GOT3 (cell line): ENCODE measurements at places on chromosomes 13 and 19.

GRCh38 chr13:42885325-42885724, 103.9 kb downstream of the FAM216B start:
- DNase-seq = no peak

DNA sequence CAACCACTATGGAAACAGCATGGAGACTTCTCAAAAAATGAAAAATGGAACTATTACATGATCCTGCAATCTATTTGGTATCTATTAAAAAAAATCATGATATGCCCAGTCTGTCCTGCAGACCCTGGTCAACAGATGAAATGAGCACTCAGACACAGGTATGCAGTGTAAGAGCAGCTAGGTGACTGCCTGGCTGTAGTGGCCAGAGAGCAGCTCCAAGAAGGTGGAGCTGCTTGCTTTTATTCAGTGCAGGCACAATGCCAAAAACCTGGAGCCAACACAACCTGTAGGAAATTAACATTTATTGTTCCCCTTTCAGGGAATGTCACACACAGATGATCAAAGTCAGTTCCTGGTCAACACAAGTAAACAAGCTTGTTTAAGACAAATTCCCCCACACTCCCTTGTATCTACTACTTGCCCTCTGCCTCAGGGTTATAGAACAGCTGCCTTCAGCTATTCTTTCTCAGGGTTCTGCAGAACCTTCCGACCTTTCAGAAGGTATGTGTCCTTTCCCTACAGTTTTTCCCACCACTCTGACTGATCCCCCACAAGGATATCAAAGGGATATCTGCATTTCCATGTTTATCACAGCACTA, 933.7 kb upstream of the SLITRK5 start:
- no peak for DNase-seq

DNA sequence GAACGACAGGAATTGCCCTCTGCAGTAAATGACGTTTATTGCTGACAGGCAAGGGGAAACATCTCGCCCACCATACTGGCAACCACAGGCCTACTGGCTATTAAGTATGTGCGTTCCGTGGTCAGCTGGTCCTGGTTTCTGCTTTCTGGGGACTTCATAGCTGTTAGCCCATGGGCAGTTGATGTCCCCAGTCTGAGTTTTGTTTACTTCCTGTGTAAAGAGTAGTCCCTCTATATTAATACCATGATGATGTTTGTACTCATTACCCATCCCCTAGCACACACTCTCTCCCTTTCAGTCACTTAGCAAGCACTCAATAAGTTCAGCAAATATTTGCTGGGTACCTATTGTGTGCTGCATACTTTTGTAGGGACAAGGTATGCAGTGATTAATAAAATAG, 6.5 kb upstream of the MIA start:
- DNase-seq = no peak

GRCh38 chr13:98206946-98207345, 29.9 kb upstream of the RNF113B start:
- no peak for DNase-seq

DNA sequence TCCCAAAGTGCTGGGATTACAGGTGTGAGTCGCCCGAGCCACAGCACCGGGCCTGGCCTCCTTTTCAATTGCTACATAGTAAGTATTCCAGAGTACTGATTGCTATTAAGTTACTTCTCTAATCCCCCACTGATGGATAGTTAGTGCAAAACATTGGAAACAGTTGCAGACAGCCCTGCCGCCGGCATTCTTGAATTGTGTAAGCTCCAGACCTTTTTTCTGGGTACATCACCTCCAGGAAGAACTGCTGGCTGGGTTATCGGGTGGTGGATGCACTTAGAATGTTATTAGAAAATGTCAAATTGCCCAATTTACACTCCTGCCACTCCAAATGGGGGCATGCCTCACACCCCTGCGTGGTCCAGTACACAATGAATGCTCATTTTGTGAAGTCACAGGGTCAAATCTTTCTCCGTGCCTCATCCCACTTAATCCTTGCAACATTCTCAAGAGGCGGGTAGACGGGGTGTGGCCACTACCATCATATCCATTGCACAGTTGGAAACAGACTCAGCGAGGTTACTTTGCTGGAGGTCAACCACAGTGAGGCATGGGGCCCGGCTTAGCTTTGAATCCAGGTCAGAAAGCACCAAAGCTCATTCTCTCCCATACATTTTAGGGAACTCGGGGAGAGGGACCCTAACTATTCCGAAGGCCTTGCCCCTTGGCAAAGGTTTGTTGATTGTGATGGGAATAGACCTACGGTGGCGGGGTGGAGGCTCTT, 1.0 kb upstream of the KDM4B start:
- DNase-seq = no peak

DNA sequence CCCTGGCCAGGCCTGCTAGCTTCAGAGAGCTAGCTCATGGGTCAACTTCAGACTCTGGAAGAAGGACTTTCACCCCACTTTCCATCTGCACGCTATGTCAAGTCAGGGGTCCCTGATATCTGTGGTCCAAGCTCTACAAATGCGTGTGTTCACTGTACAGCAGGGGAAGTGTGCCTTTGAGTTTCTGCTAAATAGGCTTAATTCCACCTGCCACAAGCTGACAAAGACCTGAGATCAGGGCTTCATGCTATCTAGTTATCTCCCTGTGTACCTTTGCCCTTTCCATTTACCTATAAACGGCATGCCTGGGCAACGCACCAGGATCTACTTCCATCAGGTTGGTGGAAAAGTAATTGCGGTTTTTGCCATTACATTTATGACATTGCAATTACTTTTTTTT, 10.7 kb upstream of the SULT2A1 start:
- no peak for DNase-seq

DNA sequence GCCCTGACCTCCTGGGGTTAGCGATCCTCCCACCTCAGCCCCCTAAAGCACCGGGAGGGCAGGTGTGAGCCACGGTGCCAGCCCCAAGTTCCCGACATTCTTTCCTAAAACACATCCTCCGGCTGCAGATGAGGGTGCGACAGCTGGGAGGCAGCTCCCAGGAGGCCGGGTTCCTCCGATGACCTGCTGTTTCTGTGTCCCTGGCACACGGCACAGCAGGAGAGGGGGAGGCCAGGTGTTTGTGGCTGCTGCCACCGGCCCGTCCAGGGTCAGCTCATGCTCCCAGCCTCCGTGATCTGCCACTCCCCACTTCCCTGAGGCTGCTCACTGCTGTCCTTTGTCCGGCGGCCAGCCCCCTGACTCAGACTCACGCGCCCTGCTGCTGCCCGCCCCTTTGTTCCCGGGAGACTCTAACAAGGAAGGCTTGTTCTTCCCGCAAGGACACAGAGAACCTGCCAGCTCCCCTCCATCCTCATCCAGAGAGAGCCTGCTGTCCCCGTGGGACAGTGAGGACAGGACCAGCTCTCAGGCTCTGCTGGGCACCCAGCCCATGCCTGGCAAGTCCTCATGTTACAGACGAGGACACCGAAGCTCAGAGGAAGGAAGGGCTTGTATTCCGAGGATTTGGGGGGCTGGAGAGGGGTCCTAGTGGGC, 10.6 kb upstream of the MADCAM1 start:
- DNase-seq = no peak

DNA sequence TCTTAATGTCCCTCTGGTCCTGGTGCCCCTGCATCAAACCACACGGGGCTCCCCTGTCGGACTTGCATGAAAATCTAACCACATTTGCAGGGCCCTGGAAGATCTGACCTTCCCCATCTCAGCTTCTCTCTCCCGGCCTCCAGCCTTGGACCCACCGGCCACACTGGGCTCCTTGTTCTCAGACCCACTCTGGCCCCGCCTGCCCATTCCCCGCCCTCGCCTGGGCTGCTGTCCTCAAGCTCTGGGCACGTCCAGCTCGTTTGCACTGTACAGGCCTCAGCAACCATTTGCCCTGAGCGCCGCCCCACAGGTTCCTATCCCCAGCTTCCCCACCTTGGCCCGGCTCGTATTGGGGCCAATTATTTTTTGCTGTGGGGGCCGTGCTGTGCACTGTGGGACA, 10.5 kb downstream of the MYO9B start:
- no peak for DNase-seq

DNA sequence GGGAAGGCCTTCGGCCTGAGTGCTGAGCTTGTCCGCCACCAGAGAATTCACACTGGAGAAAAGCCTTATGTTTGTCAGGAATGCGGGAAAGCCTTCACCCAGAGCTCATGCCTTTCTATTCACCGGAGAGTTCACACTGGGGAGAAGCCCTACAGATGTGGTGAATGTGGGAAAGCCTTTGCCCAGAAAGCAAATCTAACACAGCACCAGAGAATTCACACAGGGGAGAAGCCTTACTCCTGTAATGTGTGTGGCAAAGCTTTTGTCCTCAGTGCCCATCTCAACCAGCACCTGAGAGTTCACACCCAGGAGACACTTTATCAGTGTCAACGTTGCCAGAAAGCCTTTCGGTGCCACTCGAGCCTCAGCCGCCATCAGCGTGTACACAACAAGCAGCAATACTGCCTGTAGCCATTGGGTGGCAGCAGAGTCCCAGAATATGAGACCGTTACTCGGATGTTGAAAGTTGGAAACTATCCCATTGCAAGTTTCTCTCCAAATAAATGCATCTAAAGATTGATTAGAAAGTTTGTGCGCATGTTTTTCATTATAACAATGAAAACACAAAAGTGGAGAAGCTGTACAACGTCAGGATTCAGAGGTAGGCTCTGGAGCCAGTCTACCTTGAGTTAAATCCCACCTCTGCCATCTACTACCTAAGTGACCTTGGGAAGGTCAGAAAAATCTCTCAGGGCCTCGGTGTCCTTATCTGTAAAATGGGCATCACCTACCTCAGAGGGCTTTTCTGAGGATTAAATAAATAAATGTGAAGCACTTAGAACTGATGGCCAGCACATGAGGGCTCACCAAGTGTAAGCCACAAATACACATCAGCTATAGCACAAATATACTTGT, 21.1 kb downstream of the ZNF473 start:
- DNase-seq = no peak

GRCh38 chr19:38224014-38224862, at the start of gene DPF1:
TSS of gene DPF1 (minus strand) at chr19:38224222. CDS start at chr19:38224142, 80 bp downstream.
- DNase-seq = peak; percentile 16

DNA sequence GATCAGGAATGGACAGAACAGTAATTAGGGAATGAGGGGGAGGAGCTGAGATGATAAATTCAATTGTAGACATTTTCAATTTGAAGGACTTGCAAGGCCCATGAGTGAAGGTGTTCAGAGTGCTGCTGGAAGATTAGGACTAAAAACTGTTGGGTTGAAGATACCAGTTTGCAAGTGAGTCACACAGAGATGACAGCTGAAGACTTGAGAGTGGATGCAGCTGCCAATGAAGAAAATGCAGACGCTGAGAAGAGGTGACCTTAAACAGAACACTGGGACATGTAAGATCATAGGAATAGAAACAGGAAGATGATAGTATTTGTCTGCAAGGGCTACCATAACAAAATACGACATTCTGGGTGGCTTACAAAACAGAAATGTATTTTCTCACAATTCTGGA, 1716.5 kb upstream of the SLC10A2 start:
- no peak for DNase-seq

GRCh38 chr19:37899453-37899852, 6.9 kb downstream of the WDR87 start:
- DNase-seq = no peak

GRCh38 chr19:7426986-7427385, 61.8 kb downstream of the PEX11G start:
- no peak for DNase-seq

- no peak for DNase-seq
These were observed 60.5 kb downstream of the PCCA start for GRCh38 chr13:100149389-100149788.

GRCh38 chr13:29799041-29799440, 51.4 kb downstream of the UBL3 start:
- DNase-seq = no peak

DNA sequence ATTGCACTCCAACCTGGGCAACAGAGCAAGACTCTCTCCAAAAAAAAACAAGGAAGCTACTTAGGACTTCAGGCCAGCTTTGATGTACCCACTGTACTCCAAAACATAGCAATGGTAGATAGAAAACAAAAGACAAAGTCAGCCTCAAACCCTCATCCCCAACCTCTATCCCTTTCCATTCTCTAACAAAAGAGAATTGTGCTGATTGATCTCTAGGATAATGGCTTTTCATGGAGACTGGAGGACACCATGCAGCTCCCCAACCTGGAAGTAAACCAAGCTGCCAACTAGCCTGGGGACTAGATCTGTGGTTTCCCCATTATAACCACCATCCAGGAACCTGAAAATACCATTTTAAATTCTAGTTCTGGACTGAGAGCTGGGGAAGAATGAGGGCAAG, 4.3 kb upstream of the ZDHHC20 start:
- DNase-seq = no peak

DNA sequence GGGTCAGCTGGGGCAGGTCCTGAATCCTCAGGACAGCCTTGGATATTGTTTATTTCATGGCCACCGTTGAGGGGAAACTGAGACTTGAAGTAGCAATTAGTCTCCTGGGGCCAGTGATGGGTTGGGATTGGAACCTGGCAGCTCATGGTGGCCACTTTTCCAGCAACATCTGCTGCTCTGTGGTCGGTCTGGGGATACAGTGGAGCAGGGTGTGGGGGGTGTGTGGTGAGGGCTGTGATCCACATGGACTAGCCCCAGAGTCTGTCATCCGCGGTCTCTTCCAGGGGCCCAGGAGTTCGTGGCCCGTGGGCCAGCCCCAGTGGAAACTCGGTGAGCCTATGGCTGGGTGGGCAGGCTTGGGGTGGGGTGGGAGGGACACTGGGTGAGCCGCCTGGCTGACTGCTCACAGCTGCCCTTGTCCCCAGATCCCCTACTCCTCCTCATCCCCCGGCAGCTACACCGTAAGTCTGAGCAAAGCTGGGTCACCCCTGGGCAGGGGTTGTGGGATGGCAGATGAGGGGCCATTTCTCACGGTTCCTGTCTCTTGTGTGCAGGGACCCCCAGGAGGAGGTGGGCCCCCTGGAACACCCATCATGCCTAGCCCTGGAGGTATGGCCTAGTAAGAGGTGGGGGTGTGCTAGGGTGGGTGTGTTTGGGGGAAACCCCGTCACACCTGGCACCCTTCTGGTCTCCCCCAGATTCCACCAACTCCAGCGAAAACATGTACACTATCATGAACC, 5.5 kb downstream of the ISYNA1 start:
- no peak for DNase-seq

GRCh38 chr13:46717275-46717674, 79.7 kb downstream of the ESD start:
- no peak for DNase-seq

DNA sequence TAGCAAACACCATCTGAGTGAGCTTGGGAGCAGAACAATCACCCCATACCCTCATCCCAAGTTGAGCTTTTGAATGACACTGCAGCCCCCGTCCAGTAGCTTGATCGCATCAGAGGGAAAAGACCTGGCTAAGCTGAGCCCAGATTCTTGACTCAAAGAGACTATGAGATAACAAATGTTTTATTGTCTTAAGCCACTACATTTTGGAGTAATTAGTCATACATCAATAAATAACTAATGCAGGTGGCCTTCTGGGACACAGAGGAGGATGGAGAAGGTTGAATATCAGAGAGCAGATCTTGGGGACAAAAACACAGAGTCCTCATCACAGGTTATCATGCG, 24.6 kb upstream of the IGSF23 start:
- DNase-seq = no peak

GRCh38 chr13:38346764-38347163, 2.9 kb upstream of the UFM1 start:
- DNase-seq = no peak
